ENCODE measurements at places on chromosomes 2 and 18. TPM values are rescaled to one million over a fixed set of nuclear protein-coding genes. Genes with fewer than 3 reads are reported as not detected.

Gene REEP1
- not detected for total RNA-seq

Gene HADHB
- total RNA-seq = 108 TPM

Gene NCL
- 89.9 TPM for total RNA-seq

Gene NGEF
- 0.32 TPM for total RNA-seq

Gene ANKRD36
- 13.0 TPM for total RNA-seq

Gene ALK
- total RNA-seq = not detected

Gene TRABD2A
- total RNA-seq = 1.1 TPM

Gene SCN1A
- total RNA-seq = not detected

Gene IL36A
- total RNA-seq = not detected
